Effector memory CD4-positive, alpha-beta T cell (primary cell): ENCODE measurements at places on chromosomes 4 and X.
A peak's percentile ranks its signal among the peaks of the same experiment; 100 is the strongest.

- no peak for DNase-seq
These were observed 1668.7 kb upstream of the PCDH7 start for GRCh38 chr4:29051381-29051965.

GRCh38 chr4:42865572-42866189 lies 26.8 kb upstream of the GRXCR1 start:
- no peak for DNase-seq

- DNase-seq, result no peak
These were observed 10.5 kb downstream of the PGM2 start for GRCh38 chr4:37836838-37837440.

- DNase-seq, result no peak
These were observed 469.9 kb downstream of the PCDH10 start for GRCh38 chr4:133618963-133619362.

- DNase-seq, result no peak
These were observed 101.7 kb upstream of the KLF8 start for GRCh38 chrX:56130436-56130835.

DNA sequence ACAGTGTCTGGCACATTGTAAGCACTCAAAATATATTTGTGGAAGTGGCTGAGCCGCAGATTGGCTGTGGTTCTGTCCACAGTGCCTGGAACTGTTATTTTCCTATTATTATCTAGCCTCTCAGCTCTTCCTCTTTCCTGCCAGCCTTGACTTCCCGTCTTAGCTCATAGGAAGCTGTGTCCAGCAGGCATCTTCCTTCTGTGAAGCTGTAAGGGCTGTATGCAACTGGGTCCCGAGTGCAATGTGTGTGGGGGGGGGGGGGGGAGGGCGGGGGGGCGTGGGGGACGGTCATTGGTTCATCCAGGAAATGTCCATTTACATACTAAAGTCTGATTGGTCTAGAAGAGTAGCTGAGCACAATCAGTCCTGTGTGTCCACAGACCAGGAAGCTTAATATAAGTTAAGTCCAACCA lies 210.7 kb downstream of the PDGFRA start:
- no peak for DNase-seq

DNA sequence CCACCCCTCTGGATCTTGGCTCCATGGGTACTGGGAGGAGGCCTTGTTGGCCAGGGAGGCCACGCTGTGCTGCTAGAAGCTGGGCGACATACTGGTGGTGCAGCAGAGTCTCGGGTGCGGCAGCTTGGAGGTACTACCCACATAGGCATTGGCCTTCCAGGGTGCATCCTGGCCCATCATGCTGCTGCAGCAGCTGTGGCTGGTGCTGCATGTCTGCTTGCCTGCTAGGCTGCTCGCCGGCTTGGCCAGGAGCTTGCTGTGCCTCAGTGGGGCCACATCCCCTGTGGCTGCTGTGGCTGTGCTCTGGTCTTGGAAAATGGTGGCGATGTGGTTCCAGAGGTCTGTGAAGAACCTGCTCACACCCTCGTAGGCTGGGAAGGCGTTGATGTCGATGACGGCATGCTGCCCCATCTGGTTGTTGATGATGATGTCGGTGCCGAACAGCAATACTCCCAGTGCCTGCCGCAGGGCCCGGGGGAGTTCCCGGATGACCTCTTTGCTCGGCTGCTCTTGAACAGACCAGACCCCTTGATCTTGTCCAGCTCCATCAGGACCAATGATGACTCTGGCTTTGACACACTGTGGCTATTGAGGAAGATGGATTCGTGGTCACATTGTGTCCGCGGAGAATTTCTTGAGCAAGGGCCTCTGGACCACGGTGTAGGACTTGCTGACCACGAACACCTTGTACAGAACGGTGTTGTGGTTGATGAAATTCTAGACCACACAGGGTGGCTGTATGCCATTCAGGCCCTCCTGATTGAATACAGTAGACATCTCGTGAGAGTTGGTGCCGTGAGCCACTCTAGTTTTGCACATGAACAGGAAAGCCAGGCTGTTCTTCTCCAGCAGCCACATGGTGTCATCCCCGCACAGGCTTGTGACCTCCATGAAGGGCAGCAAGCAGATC lies 11.8 kb downstream of the RBM10 start:
- no peak for DNase-seq

DNA sequence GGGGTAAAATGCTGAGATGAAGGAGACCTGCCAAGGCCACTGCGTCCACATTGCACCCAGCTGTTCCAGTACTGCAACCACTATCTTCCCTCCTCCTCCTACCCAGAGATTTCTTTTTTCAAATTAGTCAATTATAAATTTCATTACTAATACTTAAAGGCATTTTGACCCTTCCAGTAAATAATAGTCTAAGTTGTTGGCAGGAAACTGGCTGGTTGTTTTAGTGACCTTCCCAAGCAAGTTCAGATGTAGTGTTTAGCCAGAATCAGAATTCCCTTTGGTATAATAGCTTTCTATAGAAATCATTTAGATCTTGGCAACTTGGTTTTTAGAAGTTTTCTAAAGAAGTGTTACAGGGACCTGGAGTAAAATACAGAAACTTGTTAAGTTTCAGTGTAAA lies 66.0 kb downstream of the AASDH start:
- DNase-seq, result no peak

- no peak for DNase-seq
These were observed 149.4 kb upstream of the KLF3 start for GRCh38 chr4:38514465-38515146.

- DNase-seq, result no peak
These were observed 163.8 kb upstream of the KLF8 start for GRCh38 chrX:56068274-56068758.

DNA sequence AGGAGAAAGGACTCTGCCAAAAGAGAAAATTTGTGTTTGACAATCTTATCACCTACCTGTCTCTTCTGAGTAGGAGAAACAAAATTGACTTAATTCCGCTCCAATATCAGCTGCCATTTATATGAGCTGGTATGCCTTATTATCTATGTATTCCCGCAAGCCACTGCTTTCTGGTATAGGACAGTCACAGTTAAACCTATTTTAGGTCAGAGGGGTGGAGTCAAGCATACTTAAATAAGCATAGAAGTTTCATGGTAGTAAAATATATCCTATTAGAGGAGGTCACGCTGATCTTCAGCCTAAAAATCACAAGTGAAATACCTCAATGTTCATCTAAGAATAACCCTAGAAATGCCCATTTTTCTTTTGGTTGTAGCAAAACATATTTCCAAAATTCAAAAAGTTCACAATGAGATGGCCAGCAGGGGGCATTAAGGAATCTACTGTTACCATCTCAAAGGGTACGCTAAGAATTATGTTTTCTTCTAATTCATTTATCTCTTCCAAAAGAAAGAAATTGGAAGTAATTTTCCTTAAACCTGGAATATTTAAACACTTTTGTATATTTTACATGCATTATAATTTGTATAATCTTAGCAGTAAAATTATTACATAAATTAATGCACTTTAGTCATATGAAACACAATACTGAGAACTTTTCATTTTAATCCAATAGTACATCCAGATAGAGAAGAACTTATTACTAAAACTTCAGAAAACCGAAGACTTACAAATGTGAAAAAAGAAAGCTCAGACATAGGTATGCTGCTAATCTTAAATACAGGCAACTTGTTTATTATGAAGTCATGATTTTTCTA lies 10.5 kb downstream of the PPAT start:
- peak; percentile 33 for DNase-seq

- DNase-seq, result no peak
These were observed 115.8 kb downstream of the NAA11 start for GRCh38 chr4:79209822-79210635.

DNA sequence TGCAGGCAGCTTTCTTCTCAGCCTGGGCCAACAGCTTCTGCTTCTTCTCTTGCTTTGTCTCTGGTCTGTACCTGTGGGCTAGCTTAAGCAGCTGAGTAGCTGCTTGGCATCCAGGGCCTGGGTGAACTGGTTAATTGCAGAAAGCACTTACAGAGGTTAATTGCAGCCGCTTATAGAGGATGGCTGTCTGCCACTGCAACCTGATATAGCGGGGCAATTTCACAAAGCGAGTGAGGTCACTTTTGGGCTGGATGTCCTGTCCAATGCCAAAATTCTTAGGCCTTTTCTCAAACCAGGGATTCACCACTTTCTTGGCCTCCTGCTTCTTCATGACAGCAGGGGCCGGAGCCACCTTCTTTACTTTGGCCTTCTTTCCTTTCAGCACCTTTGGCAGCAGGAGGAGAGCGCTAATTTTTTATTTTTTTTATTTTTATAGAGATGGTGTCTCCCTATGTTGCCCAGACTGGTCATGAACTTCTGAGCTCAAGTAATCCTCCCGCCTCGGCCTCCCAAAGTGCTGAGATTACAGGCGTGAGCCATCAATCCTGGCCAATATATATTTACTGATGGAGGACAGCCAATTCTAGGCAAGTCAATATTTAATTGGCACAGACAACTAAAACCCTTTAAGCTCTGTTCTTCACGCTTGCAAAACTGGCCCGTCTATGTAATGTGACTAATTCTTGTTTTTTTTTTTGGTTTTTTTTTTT lies 61.0 kb downstream of the ENOPH1 start:
- DNase-seq, result no peak

DNA sequence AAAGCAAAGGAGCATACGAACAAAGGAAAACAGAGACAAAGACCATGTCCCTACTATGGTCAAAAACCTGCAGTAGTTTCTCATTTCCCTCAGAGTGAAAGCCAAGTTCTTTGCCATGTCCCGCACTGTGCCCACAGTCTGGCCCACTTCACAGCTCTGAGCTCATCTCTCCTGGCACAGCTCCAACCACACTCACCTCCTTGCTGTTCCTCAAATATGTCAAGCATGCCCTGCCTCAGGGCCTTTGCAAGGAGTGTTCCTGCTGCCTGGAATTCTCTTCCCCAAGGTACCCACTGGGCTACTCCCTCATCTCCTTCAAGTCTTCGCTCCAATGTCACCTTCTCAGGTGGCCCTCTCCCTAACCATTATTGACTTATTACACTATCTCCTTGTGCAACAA lies 72.1 kb downstream of the COX18 start:
- DNase-seq, result no peak

GRCh38 chr4:37982736-37983135 lies 22.5 kb downstream of the PTTG2 start:
- DNase-seq, result no peak

DNA sequence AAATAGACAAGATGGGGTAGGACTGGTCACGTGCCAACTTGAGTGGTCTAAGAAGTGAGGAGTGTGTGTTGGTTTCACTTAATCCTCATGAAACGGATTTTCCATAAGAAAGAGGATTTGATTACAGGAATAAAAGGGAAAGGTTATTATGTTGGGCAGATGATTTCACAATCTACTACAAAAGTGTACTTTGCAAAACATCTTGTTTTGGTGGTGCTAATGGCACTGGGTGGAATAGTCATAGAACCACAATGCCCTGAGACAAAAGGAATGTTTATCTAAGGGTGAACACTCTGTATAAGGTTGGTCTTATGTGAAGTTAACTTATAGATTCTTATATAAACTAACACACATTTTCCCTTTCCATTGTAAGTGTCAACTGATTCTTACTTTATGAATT lies 45.6 kb downstream of the GLUD2 start:
- DNase-seq, result no peak
